ENCODE measurements at places on chromosomes 4 and X.

DNA sequence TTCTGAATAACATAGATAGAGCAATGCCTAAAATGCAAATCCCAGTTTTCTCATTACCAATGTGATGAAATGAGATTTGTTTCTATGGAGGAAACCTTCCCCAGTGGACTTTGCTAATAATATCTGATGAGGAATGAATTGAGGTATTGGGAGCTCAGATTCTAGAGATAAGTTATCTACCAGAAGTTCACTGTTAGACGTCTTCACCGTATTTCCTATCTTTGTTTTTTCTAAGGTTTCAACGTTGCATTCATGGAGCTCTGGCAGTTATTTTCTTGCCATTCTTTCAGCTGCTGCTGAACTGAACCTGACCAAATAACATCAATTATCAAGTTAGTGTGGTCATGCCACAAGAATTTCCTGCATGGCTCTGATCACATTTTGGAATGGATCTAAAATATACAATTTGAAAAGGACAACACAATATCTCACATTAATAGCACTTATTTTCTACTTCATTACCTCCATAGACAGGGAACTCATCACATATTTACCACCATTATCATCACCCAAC is 511.8 kb upstream of the LCORL start:
- DNase-seq, result no peak

DNA sequence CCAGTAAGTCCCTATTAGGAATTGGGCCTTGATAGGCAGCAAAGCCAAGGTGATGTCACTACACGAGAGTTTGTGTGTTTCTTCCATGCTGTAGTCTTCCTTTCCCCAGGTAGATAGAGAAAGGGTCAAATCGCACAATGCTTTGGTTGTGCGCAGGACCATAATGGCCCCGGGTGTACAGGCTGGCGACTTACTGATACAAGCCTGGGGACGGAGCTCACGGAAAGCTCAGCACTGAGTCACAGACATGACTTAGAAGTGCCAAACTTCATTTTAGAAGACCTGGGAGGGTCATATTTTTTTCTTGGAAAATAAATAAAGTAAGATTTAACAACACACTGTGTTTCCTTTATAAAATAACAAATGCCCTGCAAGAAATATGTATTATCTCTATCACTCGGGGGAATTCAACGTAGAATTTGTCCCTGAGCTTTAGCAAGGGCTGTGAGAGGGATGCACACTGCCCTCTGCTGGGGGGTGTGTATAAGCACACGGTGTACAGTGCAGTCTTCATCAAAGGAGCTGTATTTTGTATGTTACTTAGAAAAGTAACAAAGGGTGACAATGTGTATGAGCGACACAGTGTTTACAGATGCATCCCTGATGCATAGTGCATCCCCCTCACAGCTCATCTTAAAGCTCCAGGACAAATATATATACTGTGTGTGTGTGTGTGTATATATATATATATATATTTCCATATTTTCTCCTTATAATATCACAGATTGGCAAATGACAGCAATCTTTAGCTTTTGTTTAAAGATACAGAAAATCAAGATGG is 254.5 kb upstream of the VEGFC start:
- peak; percentile 77 for DNase-seq

- DNase-seq, result no peak
Observed at GRCh38 chr4:7279902-7280301, 87.6 kb downstream of the SORCS2 start.

DNA sequence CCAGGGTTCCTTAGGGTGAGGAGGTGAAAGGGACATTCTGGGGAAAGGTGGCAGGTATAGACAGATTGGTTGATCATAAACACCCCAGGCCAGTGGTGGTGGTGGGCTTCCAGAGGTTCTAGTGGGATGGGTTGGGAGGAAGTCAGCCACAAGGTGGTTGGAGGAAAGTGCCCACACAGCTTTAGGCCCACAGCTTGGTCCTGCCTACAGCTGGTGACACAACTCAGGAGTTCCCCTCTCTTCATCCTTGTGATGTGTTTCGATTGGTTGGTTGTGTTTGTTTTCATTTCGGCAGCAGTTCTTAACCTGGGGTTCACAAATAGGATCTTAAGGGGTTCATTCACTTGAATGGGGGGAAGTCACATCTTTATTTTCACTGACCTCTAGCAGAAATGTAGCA is 157.0 kb downstream of the TMEM164 start:
- DNase-seq, result no peak

DNA sequence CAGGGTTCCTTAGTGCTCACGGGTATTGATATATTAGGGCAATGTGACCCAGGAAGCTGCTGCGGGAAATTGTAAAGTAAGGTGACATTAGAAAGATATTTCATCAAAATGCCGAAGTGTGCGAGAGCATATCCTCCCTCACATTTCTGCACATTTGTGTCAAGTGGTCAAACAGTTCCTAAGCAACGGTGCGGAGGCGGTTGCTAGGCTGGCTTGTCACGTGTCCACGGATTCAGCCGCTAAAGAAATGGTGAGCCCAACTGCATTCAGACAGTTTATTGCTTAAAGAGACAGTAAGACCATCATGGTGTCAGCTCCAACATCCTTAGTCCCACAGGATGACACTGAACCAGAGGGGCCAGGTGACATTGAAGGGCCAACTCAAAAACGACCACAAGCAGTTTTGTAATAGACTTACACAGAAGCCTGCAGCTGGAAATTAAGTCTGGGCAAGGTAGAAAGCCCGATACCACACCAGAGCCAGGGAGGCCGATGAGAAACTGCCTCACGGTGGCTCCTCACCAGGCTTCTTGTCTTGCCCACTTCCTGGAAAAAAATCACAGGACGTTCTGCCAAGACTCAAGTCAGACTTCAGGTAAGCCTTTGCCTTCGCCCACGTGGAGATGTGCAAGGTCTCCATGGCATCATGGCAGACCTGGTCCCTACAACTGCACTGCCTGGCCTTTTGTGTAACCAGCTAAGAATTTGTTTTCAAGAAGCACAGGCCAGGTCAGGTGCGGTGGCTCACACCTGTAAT is 50.4 kb downstream of the USP11 start:
- DNase-seq, result peak; percentile 32

DNA sequence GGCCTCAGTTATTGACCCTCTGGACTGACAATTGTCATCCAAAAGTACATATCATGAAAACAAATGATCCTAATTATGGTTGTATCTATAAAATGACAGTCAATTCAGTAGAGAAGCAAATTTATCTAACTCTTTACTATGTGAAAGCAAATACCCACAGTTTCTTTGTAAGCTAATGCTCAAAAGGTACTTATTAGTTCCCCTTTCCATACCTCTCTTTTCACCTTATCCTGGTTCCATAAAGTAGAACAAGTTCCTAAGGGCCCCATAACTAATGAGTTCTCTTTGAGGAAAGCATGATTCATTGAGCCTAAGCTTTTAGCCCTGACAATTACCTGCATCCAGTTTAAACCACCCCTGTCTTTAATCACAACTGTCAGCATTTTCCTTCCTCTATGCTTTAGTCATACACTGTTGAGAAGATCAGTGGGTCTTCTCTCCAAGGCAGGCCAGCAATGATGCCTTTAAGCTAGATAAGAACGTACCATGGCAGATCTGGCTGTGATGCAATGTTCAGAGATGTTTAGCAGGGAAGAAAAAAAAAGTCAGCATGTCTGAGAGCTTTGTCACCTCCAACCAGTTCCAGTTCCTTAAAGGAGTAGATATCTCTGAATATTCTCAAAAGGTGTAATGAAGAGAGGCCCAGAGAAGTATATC is 179.7 kb upstream of the RASGEF1B start:
- no peak for DNase-seq

DNA sequence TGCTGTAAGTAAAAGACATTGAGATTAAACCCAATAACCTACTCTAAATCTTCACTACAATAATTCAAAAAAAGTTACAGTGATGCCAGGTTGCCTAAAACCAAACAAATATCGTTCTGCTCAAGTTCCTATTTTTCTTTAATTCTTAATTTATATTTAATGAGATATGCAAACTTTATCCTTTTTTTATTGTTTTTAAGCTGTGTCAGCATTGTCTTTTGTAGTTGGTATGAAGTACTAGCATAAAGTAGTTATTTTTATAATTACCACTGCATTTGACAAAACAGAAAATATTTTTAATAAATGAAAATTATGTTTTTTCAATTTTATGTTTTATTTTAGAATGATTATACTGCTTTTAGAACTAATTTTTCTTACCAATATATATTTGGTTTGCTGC is 1431.1 kb upstream of the PCDH7 start:
- no peak for DNase-seq

- DNase-seq, result no peak
Observed at GRCh38 chr4:168886351-168886750, 123.7 kb downstream of the CBR4 start.

- no peak for DNase-seq
Observed at GRCh38 chr4:163172647-163173046, 6.0 kb upstream of the NAF1 start.

GRCh38 chrX:130082244-130083106 is 27.8 kb downstream of the ELF4 start:
- no peak for DNase-seq

DNA sequence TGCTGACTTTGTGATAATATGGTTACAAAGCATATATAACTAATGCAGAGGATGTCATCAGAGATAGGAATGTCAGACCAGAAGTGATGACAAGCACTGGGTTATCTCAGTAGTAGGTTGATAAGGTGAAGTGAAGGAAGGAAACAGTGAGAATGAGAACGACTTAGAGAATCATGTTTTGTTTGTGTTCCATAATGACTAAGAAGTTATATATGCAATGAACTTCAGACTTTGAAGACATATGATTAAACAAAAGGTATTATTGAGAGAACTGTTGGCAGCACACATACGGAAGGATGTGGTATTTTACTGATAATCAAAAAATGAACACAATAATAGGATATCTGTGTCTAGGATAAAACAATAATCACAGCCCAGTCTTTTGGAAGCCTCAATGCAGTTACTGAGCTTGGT is 18.3 kb upstream of the HHIP start:
- no peak for DNase-seq

DNA sequence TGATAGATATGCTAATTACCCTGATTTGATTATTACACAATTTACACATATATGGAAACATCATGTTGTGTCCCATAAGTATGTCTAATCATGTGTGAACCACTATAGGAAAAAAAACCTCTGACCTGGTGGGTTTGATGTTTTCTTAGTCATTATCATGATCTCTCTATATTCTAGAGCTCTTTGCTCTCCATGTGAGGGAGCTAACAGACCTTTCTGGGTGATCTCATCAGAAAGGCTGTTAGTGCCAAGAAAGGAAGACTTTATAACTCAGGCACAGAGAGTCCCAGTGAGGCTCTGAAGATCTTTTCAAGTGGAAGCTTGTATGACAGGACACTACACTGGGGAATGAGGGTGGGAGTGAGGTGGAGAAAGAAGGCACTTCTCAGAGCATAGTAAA is 527.7 kb upstream of the MAGEB2 start:
- no peak for DNase-seq

GRCh38 chrX:105190252-105190853 is 30.1 kb downstream of the TEX13A start:
- peak; percentile 30 for DNase-seq

GRCh38 chr4:153725136-153725830 is 34.5 kb downstream of the RNF175 start:
- DNase-seq, result no peak

- no peak for DNase-seq
Observed at GRCh38 chr4:129438456-129438981, 342.6 kb downstream of the C4orf33 start.

DNA sequence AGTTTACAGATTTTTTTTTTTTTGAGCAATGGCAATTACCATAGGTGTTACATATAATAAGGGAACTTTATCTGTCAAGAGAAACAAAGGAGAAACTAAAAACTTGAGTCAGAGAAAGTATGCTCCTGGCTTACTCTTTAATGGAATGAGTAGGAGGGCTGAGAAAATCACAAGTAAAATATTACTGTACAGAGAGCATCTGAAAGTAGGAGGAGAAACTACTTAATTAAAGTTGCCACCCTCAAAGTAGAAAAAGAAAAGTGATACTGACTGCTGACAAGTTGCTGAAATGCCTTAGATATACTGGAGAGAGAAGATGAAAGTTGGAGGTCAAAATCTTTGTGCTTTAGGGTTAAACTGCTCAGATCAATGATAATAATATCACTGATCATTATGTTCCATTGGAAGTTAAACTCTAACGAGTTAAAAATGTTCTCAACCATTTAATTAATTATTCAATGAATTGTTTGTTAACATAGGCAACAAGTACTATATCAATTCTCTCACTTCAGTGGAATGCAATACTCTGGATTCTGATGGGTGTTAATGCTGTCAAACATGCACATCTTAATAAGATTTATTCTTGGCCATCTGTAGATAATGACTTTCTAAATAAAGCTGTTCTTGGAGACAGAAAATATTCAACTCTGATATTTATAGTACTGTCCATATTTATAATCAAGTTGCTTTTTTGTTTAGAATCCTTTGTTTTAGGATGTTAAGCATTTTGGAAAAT is 61.2 kb upstream of the CAMK2D start:
- DNase-seq, result no peak

DNA sequence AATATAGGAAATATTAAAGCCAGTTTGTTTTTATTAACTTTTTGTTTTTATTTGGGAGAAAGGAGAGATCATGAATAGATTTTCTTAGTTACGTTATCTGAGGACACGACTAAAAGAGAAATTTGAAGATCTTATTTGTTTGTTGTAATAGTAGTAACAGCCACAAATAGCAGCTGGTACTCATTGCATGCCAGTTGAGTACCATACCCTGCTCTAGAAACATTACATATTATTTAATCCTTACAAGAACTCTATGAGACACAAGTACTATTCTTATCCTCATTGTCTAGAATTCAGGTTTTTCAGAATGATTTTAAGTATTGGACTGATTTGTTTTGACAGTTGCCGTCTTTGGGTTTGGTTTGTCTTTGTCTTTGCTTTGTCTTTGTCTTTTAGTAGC is 31.8 kb downstream of the USP53 start:
- DNase-seq, result no peak

GRCh38 chr4:174627473-174627872 is 105.2 kb upstream of the HPGD start:
- no peak for DNase-seq

DNA sequence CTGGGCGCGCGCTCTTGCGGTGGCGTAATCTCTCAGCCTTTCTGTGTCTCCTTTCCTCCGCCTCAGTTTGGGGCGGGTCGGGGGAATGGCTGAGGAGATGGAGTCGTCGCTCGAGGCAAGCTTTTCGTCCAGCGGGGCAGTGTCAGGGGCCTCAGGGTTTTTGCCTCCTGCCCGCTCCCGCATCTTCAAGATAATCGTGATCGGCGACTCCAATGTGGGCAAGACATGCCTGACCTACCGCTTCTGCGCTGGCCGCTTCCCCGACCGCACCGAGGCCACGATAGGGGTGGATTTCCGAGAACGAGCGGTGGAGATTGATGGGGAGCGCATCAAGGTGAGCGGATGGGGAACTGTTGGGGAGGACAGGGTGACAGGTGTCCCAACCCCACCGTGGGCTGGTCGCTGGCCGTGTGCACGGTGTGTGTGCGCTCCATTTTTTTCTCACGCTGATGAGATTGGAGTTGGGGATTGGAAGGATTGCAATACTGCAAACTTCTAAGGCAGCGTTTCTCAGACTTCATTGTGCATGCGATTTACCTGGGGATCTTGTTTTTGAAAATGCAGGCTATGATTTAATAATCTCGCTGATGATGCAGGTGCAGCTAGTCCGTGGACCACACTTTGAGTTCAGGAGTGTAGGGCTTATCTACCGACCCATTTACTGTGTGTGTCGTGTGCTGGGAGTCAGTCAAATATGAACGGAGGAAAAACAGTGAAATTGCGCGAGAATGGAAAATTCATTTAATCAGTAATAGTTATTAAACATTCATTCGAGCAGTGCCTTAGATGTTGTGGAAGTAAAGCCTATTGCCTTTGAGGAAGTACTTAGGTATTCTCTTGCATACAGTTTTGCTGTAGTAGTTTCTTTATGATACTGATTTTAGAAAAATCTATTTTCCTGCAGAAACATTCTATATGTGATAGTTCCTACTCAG is at the start of gene RAB33B:
TSS of gene RAB33B (plus strand) at position 11 of the 935 bp plus-strand sequence. CDS start at position 86, 75 bp downstream.
- DNase-seq, result no peak

Data from neural crest cell (in vitro differentiated cells).